HS-5 (cell line): ENCODE measurements at places on chromosomes 7 and 10.

DNA sequence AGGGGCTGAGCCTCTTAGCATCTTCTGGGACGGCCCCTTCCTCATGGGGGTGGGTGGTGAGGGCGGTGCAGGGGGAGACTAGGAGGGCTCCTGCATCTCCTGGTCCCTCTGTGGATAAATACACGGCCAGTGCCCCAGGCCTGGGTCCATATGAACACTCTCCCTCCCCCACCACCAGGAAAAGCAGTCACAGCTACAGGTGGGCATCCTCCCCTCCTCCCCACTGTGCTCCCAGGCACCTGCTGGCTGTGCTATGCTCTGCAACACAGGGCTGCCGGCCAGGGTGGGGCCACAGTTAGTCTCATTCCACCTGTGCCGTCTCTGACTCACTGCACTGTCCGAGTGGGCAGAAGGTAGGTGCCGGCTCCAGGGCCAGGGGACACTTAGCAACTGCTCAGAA lies 87.3 kb upstream of the INSIG1 start:
- DNase-seq: no peak

- DNase-seq: no peak
Observed at GRCh38 chr10:46527241-46527811, 29.1 kb downstream of the GPRIN2 start.

DNA sequence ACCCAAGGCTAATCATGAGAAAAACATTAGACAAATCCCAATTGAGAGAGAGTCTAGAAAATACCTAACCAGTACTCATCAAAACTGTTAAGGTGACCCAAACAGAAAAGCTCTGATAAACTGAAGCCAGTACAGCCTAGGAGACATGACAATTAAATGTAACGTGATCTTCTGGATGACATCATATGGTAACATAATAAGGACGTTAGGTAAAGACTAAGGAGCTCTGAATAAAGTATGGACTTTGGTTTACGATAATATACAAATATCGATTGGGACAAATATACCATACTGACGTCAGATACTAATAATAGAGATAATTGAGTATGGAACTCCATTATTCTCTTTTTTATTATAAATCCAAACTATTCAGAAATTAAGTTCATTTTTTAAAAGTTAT lies 561.1 kb upstream of the STEAP1 start:
- DNase-seq: no peak

DNA sequence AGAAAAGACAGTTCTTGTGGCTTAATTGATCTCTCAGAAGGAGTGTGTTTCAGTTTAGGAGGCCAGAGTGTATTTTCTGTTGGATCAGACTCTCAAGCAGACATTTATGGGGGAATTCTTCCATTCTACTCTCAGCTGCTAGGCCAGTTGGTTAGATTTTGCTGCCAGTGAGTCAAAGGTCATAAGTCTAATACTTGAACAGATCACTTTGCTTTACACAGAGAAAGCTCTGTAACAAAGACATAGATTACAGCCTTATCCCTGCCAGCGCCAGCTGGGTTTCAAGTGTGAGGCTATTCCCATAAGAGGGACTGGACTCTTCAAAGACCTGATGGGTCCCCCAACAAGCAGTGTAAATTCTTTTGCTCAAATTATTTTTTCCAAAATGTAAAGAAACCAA lies 145.6 kb upstream of the SEMA3C start:
- no peak for DNase-seq

DNA sequence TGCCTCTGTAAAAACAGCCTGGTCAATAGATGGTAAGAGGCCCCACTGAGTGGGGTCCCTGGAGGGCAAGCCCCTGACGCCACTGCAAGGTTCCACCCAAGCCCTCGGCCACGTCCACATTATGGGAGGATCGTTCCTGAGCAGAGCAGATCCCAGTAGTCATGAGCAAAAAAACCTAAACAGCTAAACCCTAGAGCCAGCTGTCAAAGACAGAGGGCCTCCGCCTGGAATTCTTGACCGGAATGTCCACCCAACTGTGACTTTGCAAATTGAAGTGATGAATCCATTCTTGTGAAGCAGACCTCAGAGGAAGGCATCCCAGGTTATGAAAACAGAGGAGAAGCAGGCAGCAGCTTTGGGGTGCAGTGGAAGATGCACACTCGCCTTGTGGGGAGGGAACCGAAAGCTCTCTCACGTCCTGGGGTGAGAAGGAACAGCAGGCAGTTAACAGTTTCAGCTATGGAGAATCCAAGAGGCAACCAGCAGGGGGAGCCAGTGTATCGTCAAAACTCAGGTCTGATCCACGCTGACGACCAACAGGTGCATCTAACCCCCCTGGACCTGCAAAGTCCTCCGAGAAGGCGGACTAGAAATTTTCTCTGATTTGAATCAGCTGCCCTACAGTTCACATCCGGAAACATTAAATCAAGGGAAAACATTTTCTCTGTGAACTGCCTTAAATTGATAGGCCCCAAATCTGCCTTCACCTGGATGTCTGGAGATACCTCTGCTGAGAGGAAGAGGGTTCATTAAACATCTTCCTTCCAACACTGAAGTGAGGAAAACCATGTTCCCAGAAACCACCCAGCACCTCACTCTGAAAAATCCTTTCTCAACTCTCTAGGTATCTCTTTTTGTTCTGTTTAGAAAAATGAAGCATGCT lies 139.1 kb upstream of the PFKP start:
- no peak for DNase-seq
